Activated T-helper 1 cell treated with anti-CD3 and anti-CD28 coated beads, Interleukin-12 subunit alpha, Interleukin-12 subunit beta, Interleukin-2, Interleukin-4 antibody, amounts not matched to agents 30 ng/mL and 10 ng/mL and 1 ng/mL, durations not matched to agents 14 hours and 24 hours and 36 hours (primary cell): ENCODE measurements at places on chromosomes 12 and 14. TPM values are rescaled to one million over a fixed set of nuclear protein-coding genes. Genes with fewer than 3 reads are reported as not detected.

- H3K4me3 ChIP-seq, result peak overlapping the region; percentile 87
- H3K4me1 ChIP-seq, result peaks cover 31% of the 10 kb centered on the region
- peaks cover 23% of the 10 kb centered on the region for H3K36me3 ChIP-seq
- no peak for DNase-seq
- H3K27ac ChIP-seq, result peak overlapping the region; percentile 81
Observed at GRCh38 chr12:50085615-50086072, 502 bp downstream of the SMARCD1 start.

FLRT2 gene
- total RNA-seq, result not detected in 2 replicates

GLIPR1 gene
- total RNA-seq, result 7.3 and 7.6 TPM in 2 replicates

- no peak for DNase-seq
- no peak overlapping the region for H3K4me3 ChIP-seq
- no peaks in the 10 kb centered on the region for H3K4me1 ChIP-seq
- H3K27ac ChIP-seq, result no peak overlapping the region
Observed at GRCh38 chr14:85566603-85567002, 36.7 kb downstream of the FLRT2 start.

- no peak for DNase-seq
- no peak overlapping the region for H3K4me3 ChIP-seq
- no peaks in the 10 kb centered on the region for H3K4me1 ChIP-seq
- no peak overlapping the region for H3K27ac ChIP-seq
- peaks cover 15% of the 10 kb centered on the region for H3K27me3 ChIP-seq
- no peaks in the 10 kb centered on the region for H3K36me3 ChIP-seq
Observed at GRCh38 chr12:109293106-109293505, 16.0 kb downstream of the FOXN4 start.
